ENCODE measurements at places on chromosomes 16 and 17. TPM values are rescaled to one million over a fixed set of nuclear protein-coding genes. Genes with fewer than 3 reads are reported as not detected.

The PAFAH1B1 gene
- 157 TPM for polyA plus RNA-seq

The BRICD5 gene
- 1.8 TPM for polyA plus RNA-seq

GRCh38 chr16:87230571-87230970 is 86.6 kb downstream of the C16orf95 start:
- no peak for DNase-seq

GRCh38 chr17:45312477-45313420 is 4.1 kb downstream of the MAP3K14 start:
- no peak for DNase-seq

DNA sequence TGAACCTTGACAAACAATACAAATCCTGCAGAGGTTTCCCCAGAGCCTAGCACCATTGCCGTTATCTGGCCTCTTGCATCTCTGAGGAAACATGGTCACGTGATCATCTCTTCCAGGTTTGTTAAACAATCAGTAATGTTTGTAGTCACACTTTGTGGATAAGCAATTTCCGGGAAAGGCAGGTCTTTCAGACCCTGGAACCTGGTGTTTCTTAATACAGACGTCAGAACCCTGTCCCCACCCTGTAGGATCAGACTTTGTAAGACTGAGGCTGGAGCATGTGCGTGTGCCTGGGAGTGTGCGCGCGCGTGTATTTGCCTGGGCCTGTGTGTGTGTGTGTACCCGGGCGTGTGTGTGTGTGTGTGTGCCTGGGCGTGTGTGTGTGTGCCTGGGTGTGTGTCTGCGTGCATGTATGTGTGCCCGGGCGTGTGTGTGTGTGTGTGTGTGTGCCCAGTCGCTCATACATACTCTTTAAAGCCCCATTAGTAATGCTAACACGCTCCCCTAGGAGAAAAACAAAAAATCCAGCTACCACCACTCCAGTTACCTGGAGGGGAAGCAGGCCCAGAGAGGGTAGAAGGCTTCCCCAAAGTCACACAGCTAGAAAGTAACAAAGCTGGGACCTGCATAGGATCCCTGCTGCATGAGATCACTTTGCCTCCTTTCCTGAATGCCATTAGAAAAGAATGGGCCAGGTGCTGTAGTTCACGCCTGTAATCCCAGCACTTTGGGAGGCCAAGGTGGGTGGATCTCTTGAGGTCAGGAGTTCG is 5.3 kb downstream of the CTNS start:
- no peak for DNase-seq

DNA sequence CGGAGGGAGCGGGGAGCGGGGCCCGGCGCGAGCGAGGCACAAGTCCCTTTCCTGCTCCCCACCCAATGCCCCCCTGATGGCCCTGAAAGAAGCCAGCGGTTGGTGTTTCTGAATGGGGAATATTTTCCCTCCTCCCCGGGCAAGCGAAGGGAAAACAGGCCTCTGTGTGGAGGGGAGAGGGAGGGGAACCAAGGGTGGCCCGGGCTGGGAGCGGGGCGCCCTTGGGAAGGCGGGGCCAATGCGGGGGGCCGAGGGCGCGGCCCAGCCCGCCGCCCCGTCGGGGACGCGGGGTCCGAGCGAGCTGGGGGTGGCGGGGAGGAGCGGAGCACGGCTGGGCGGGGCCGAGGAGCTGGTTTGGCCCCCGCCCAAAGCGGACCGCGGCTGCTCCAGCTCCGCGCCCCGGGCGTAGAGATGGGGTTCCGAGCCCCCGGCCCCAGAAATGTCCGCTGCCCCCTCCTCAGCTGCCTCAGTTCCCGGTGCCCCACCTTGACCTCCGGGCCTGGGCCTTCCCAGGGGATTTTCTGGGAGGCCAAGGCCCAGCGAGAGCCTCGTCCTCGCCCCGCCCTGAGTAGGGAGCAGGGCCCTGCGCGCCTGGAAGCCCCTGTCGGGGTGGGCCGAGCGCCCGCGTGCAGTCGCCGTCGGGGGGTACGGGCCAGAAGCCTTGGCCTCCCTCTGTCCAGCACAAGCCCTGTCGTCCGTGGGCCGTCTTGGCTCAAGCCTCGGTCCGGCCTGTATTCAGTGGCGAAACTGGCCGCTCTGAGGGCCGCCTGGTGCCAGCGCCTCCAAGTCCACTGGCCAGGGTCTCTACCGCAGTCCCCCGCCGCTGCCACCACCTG is 3.9 kb upstream of the HEXIM1 start:
- peak; percentile 74 for DNase-seq
